ENCODE measurements at places on chromosomes 1 and 21. TPM values are rescaled to one million over a fixed set of nuclear protein-coding genes. Genes with fewer than 3 reads are reported as not detected.

Gene OR2T35
- total RNA-seq, result not detected

Gene HPDL
- total RNA-seq, result 14.3 TPM

Gene TIE1
- total RNA-seq, result not detected

Gene CRP
- total RNA-seq, result not detected

Gene SLC30A10
- total RNA-seq, result not detected

Gene HOOK1
- 13.3 TPM for total RNA-seq

Gene SPRR1B
- not detected for total RNA-seq

Gene TEKT2
- total RNA-seq, result not detected

Gene WNT2B
- total RNA-seq, result 0.15 TPM

Gene ASCL5
- total RNA-seq, result not detected

Gene KCNH1
- not detected for total RNA-seq

Gene SIKE1
- 60.4 TPM for total RNA-seq

Gene MSH4
- total RNA-seq, result 0.43 TPM

Gene TMCC2
- 10.1 TPM for total RNA-seq

Gene KRTAP6-1
- total RNA-seq, result not detected

Gene CFAP141
- total RNA-seq, result not detected

Gene ANGPTL1
- not detected for total RNA-seq
